ENCODE measurements at places on chromosomes 4 and X.

DNA sequence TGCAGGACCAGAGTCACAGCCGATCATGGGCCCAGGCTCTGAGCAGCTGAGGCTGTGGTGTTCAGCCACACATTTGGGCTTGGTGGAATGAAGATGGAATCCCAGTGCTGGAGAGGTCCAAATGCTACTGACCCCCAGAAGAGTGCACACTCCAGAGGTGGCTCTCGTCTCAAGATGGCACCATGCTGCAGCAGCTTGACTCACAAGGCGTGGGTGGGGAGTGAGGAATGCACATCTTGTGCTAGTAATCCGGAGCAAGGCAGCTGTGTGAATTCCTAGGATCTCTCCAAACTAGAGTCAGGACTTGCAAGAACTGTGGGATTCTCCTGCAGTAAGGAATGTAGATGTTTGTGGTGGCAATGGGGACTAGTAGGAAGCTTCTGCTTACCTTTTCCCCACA, 28.7 kb downstream of the RAB28 start:
- DNase-seq = no peak

GRCh38 chr4:139528377-139529005, 27.5 kb downstream of the SETD7 start:
- peak; percentile 11 for DNase-seq

DNA sequence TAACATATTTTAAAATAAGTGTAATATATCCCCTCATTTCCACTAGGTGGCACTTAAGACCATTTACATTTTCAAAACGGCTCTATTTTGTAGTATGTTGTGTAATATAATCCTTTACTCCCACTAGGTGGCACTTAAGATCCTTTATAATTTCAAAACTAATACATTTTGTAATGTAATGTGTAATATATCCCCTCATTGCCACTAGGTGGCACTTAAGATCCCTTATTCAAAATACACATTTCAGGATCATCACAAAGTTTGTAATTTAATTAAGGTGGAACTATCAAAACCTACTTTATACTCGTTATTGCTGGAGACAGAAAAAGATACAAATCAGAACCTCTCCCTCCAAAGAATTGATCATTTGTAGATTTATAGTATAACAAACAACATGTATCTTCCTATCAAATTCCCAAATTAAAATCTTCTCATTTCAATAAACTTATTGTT, 132.5 kb downstream of the ARHGAP6 start:
- no peak for DNase-seq

- DNase-seq = no peak
These were observed 40.4 kb downstream of the GUCY1B1 start for GRCh38 chr4:155799116-155799793.

DNA sequence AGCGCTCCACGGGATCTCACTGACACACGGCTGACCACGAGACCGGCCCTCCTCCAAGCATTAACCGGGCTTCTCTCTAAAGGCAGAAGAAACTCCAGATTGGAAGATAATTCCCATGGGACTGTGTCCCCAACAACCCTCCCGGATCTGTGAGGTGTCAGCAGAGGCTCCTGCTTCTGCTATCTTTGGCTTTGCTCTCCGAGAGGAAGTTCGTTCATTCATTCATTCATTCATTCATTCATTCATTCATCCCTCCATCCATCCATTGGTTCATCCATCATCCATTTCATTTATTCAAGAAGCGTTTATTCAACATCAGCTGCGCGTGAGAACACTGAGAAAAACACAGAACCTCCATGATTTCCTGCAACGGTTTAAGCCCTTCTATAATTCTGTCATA, 11.5 kb downstream of the ADRA2C start:
- DNase-seq = no peak

DNA sequence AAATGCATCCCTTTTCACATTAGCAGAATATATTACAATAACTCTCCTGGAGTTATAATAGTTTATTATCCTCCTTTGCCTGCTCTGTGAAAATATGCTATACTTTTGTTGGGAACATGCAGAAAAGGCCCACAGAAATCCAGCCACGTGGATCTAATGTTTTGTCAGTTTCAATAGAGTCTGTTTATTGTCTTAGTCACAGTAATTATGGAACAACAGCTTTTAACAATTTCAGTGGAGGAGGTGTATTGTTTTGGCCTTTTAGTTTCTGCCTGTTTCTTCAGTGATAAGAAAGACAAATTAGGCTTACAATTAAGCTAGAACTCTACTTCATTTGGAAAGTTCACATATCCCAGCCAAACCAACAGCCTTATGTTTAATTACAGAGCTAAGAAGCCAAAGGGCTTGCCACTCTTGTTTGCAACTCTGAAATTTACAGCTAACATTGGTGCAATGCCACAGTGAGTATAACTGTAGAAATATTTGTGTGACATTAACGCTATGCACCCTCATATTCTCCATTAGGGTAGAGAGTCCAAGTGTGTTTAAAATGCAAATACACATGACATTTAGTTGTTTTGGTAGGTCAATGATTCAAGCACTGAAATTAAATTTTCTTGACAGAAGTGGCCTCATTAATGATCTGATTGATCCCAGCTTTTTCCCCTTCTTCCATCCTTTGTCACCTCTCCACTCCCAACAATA, 175.8 kb downstream of the USP46 start:
- no peak for DNase-seq

DNA sequence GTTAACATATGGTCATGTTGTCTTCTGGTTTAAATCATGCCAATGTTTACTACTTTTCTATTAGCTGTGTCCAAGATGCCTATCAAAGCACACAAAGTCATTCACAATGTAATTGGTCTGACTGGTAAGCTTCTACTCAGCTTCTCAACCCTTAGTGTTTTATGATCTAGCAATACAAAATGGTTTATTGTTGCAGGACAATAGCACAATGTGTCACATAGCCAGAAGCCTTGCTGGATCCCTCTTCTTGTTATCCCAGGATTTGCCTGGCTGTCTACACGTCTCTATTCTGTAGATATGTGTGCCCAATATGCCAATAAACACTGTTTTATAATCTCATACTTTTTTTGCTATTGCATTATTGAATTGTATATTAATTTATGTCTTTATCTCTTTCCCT, 1111.0 kb upstream of the AGA start:
- no peak for DNase-seq

DNA sequence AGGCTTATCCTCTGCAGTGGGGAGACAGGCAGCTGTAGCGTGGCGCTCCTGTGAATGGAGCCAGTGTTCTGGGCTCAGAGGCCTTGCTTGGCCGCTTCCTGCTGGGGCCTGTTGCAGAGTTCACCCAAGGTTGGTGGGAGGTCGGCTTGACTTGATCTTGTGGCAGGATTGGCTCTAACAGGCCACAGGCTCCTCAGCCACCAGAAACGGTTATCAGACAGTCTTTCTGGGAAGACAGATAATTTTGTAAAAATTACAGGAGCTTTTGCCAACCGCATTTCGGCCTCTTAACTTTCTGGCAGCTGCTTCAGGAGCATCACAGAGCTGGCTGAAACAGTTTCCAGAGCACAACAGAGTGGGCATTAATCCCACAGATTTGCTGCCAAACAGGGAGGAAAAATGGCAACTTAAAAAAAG, 66.4 kb downstream of the DIPK2B start:
- DNase-seq = no peak

GRCh38 chr4:56424697-56425514, 10.5 kb downstream of the PPAT start:
- DNase-seq = peak; percentile 10

DNA sequence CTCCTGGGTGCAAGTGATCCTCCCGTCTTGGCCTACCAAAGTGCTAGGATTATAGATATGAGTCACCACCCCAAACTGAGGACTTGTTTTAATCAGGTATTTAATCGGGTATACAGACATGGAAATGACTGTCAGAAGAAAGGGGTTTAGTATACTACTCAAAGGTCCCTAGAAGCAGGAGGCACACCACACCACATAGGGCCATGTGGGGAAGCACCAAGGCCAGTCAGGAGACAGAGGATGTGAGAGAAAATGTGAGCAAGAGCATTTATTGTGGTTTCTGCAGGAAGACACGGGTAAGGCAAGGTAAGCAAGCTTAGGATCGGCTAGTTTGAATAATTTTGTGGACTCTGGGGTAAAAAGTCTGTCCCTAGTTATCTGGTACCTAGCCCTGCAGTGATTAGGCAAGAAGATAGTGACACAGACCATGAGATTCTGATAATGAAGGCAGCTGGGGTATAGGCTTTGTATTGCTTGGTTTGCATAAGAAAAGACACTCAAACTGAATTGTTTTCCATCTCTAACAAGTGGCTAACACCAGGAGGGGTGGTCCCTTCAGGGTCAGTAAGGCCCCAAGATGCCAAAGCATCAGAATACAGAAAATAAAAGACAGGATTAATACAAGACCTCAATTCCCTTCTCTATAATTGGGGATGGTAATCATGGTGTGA, 408.8 kb upstream of the F9 start:
- no peak for DNase-seq

GRCh38 chr4:57689693-57690205, 579.6 kb upstream of the IGFBP7 start:
- DNase-seq = no peak

DNA sequence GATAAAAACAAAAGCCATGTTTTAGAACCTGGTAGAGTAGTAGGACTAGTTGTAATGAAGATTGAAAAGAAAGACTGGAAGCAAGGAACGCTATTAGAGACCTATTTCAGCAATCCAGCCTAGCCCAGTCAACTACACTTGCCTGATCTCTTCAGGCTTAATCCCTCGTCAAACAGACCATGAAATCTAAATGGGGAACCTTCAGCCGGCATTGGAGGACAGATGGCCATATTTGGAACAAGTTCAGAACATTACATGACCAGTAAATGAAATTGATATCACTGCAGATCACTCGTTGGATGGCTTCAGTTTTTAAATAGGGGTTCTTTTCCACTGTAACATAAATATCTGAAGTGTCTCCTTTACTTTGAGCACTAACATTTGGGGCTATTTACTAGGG, 84.8 kb upstream of the WDR44 start:
- DNase-seq = no peak

DNA sequence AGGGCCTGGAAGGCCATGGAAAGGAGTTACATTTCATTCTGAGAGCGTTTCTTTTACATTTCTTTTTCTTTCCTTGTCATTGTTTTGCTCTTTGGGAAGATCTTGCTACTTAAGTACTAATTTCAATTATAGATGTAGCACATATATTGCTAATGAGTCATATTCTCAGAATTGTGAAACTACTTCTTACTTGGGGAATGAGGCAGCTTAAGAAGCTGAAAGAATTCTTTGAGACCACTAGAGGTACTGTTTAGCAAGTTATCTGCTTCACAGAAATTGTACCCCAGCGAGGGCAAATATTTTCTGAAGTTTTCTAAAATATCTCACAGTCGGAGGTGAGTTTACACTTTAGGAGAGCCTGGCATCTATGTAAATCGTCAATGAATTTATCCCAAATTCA, 100.6 kb downstream of the AFF2 start:
- DNase-seq = no peak

DNA sequence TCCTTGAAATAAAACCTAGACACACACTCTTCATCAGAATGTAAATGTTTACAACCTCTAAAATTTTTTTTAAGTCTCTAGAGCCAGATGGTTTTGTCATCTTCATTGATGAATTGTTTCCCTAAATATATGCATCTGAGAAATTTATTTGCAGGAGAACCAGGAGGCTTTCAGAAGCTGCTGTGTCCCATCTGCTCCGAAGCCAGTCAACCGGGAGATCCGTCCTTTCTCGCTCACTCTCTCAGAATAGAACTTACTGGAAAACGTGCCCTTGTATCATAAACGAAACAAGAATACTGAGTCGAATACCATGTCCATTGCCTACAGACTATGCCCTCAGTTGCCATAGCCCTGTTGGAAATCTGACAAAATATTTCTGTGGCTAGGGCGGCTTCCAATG, 103.5 kb downstream of the SLC34A2 start:
- no peak for DNase-seq

- no peak for DNase-seq
These were observed 36.1 kb upstream of the C4orf50 start for GRCh38 chr4:6054162-6054922.

- DNase-seq = peak; percentile 32
These were observed 638 bp downstream of the BLTP1 start for GRCh38 chr4:122152711-122153226.

- no peak for DNase-seq
These were observed 132.3 kb downstream of the SOWAHB start for GRCh38 chr4:76765473-76766183.

DNA sequence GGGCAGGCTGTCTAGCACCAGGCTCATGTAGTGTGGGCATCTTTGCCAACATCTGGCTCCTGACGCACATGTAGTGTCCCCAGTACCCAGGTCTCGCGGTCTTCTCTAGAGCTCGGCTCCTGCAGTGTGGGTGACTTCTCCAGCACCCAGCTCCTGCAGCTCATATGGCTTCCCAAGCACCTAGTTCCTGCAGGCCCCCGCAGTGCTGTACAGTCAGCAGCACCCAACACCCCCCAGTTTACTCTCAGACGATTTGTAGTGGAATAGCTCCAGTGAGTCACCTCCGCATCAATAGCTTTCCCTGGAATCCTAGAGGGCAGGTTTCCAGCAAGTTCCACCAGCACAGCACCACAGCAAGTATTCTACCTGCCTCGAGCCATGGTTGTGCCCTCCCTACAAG, 30.9 kb downstream of the ZNF41 start:
- DNase-seq = no peak

All from CD4-positive, alpha-beta T cell treated with Interleukin-1 beta for 1 hour (primary cell).